ENCODE measurements at places on chromosomes 3 and 15.
A peak's percentile ranks its signal among the peaks of the same experiment; 100 is the strongest.

DNA sequence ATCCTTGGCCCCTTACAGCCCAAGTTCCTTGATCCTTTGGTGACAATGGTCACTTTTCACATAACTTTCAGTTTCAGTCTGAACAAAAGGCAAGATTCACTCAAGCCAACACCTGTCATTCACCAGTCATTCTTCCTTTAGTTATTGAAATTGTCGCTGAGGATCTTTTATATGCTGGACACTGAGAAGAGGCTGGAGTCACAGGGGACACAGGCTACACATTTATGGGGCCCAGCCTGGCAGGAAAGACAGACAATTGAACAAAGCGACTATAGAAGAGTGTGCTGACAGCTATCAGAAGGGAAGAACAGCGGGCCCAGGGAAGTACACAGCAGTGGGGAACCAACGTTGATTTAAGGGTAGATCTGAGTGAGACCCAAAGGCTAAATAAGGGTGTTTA lies 69.8 kb upstream of the PROK2 start:
- DNase-seq = no peak

- DNase-seq = no peak
Measured at GRCh38 chr3:157746391-157746790, 243.2 kb upstream of the VEPH1 start.

- peak; percentile 34 for DNase-seq
Measured at GRCh38 chr15:64251121-64251520, 88.3 kb upstream of the PPIB start.

- DNase-seq = no peak
Measured at GRCh38 chr3:2554656-2555055, 456.0 kb downstream of the CNTN4 start.

- DNase-seq = no peak
Measured at GRCh38 chr3:123799544-123800361, 84.4 kb downstream of the MYLK start.

DNA sequence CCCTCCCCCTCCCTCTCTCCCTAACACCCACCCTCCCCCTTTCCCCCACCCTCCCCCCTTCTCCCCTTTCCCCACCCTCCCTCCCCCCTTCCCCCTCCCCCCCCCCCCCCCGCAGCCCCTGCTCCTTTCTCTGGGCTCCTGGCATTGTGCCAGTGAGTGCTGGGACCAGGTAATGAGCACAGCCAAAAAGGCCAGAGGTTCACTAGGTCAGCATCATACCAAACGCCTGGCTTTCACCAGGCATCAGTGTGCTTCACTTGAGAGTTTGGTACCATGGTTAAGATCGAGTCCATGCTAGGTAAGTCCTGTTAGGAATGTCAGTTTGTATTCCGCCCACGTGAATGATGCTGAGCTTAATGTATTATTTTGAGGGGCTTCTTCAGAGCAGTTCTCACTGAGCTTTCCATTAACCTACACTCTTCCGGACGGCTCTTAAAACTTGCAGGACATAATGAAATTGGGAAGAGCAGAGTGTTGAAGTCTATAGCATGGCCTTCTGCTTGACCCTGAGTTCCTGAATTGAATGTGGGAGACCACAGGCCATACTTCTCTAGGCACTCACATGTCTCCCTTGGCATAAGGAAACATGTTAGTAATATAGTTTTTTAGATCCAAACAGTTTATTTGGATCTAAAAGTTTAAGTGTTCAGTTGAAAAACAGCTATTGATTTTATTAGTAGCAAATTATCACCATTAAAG lies 45.6 kb downstream of the SENP2 start:
- no peak for DNase-seq

GRCh38 chr3:18410205-18410604 lies 14.9 kb downstream of the SATB1 start:
- no peak for DNase-seq

GRCh38 chr3:102529452-102529851 lies 94.6 kb downstream of the ZPLD1 start:
- DNase-seq = no peak

DNA sequence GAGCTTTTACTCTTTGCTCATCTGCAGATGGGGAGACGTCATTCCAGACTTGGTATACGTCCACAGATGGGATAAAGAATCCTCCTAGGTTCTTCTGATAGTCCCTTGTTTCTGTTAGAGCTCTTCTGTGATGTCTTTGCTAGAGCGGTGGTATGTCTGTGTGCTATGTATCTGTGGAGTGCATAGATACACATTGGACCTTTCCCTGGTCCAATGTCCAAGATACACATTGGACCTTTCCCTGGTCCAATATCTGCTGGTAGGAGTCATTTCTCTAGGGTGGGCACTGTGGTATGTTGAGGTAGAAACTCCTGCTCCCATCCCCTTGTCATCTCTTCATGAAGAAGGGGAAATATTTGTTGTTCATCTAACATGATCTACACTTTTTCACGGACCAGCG lies 47.5 kb upstream of the LPP start:
- DNase-seq = no peak

- no peak for DNase-seq
Measured at GRCh38 chr15:89948796-89949195, 36.0 kb upstream of the ARPIN start.

DNA sequence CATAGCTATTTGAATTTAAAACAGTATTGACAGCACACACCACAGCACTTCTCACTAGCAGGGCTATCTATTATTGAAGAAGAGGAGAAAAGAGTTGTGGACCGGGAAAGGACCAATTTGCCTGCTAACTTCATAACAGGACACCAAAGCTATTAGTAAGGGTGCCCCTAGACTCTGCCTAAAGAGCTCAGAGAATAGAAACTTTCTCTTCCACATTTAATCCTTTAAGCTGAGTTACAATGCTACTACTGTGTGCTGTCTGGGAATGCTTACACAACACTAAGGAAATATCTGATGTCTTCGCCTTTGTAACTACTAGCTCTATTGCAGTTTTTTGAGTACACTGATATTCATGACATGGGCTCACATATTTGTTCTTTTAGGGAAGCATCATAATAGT lies 13.5 kb upstream of the AADAC start:
- no peak for DNase-seq

DNA sequence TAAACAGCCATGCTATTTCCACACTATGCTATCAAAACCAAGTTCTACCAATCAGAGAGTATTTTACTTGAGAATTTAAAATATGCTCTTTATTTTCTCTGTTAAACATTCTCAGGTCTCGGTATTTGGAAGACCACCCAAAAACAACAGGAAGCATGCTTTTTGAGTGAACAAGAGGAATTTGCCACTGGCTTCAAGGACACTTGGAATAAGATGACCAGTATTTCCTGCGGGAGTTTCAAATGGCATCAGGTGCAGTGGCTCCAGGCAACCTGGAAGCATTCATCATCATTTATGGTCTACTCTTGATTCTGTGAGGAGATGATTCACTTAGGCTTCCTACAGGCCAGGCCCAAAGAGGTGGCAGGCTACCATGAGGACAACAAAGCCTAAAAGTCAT lies 305.7 kb upstream of the ATP11B start:
- no peak for DNase-seq

GRCh38 chr3:45166321-45166879 lies 20.2 kb upstream of the CDCP1 start:
- no peak for DNase-seq

DNA sequence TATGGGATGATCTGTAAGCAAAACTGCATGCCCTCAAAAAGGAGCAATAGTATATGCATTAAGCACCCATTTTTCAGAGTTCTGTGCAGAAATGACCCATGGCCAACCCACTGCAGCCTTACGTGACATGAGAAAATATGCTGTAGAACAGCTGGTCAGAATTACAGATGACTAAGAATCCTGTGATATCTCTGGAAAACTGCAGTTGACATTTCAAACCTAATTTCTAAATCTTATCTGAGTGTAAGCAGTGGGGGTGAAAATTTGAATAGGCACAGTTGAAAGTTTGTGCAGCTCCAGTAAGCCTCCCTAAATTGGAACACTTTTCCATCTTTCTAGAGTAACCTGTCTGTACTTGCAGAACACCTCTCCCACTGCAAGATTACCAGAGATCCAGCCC lies 28.7 kb upstream of the COL6A6 start:
- DNase-seq = no peak

- DNase-seq = no peak
Measured at GRCh38 chr3:123881771-123882170, 2.4 kb downstream of the MYLK start.

GRCh38 chr3:151890721-151891141 lies 17.3 kb downstream of the SUCNR1 start:
- DNase-seq = peak; percentile 10

DNA sequence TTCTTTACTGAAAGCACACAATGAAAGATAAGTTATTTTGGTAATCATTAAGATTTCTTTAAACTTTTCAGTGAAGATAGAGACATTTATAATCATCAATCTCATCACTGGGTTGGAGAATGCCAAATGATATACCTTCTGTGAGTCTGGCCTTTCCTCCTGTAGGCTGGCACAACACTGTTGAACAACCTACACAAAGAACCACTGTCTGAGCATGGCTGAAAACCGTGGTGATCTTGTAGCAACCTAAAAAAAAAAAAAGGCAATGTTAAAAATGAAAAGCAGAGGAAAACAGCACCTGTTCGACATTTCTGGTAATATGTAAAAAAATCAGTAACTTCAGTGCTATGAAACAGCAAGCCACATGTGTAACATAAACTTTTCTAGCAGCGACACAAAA lies 1.8 kb downstream of the RPS27L start:
- no peak for DNase-seq

GRCh38 chr3:67653425-67654098 lies 850 bp downstream of the SUCLG2 start:
- DNase-seq = peak; percentile 31

DNA sequence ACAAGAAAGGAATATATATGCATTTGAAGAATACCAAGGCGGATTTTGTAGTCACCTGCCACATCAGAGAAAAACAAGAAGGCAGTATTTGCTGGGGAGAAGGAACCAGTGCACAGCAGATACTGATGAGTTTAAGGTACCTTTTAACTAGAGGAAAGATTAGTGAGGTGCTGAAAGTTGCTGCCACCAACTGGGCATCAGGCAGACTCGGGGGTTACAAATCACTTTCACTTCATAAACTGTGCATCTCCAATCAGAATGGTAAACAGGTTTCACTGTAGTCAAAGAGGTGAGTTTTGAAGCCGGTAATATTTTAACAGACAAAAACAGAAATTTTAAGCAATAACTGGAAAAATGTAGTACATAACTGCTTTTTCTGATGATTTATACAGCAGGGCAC lies 4.1 kb downstream of the FBN1 start:
- DNase-seq = no peak

DNA sequence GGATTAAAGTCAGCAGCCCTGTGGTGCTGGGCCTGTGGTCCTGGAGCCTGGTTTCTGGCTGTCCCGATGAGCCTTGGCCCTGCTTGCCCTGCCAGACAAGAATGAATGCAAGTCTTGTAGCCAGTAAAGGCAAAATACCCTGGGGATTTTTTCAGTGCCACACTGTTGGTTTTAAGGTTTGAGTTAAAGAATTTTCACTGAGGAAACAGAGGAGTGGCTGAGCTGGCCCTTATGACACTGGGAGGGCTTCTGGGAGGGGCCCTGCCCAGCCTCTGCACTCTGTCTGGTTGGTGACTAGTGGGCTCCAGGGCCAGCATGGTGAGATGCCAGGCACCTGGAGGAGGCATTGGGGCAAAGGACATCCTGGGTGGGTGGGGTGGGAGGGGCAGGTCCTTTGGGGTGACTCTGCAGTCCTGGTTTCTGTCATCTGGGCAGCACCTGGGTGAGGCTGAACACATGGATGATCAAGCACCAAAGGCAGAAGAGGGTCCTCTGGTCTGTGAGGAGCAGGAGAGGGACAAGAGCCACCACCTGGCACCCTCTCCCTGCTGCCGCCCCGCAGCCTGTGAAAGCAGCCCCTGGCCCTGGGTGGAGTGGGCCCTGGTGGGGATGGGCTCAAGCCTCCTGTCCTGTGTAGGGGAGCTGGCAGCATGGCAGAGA lies 12.5 kb upstream of the PLA2G4E start:
- DNase-seq = no peak

DNA sequence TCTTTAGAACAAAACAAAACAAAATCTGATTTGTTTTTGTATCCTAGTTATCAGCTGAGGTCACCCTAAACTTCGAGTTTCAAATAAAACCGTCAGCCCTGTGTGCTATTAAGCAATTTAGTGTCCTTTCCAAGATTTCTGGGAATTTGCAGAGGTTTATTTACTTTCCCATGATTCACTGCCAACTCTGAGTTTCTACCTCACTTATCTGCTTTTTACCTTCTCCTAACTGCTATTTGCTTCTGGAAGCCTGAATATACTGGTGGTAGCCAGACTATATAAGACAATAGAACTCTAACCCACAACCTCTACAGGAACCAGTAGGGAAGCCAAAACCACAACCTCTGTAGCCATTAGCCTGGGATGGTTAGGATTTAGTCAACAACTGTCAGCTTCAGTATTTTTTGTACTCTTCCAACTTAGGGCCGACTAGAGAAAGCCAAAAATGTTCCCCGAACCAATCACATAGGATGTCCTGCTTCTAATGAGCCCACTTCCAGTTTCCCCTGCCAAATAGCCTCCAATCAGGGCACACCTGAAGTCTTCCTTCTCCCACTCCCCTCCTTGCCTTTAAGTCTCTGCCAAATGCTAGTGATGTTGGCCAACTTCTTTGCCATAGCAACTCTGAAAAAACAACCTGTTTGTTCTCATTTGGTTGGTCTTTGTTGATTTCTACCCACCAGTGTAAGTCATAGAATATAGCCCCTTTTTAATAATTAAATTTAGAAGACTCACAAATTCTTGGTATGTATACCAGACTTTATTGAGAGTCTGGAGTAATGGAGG lies 273.1 kb downstream of the ULK4 start:
- DNase-seq = no peak

GRCh38 chr3:153169793-153170383 lies 7.9 kb downstream of the RAP2B start:
- DNase-seq = no peak

- no peak for DNase-seq
Measured at GRCh38 chr3:56302417-56302816, 165.8 kb downstream of the ERC2 start.
